ENCODE measurements at places on chromosomes 4 and X.

GRCh38 chr4:38130884-38131283 is 170.7 kb downstream of the PTTG2 start:
- DNase-seq: peak; percentile 48

GRCh38 chr4:72295966-72296557 is 264.3 kb downstream of the NPFFR2 start:
- DNase-seq: no peak

DNA sequence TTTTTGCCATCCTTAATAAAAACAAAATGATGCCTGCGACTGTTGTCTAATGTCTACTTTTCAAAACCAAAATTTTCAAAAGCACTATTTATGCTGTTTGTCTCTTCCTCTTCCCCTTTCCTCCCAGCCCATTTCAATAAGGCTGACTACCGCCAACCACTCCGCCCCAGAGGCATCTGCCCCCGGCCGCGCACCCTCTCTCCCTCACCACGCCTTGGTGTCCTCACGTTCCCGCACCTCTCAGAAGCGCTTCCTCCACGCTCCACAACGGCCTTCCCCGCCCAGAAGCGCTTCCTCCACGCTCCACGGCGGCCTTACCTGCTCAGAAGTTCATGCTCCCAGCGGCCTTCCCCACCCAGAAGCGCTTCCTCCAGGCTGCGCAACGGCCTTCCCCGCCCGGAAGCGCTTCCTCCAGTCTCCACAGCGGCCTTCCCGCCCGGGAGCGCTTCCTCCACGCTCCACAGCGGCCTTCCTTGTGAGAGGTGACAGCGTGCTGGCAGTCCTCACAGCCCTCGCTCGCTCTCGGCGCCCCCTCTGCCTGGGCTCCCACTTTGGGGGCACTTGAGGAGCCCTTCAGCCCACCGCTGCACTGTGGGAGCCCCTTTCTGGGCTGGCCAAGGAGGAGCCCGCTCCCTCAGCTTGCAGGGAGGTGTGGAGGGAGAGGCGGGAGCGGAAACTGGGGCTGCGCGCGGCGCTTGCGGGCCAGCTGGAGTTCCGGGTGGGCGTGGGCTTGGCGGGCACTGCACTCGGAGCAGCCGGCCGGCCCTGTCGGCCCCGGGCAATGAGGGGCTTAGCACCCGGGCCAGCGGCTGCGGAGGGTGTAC is 490.4 kb upstream of the ZFP42 start:
- no peak for DNase-seq

- DNase-seq: no peak
Observed at GRCh38 chr4:120699354-120699753, 223.2 kb downstream of the PRDM5 start.

DNA sequence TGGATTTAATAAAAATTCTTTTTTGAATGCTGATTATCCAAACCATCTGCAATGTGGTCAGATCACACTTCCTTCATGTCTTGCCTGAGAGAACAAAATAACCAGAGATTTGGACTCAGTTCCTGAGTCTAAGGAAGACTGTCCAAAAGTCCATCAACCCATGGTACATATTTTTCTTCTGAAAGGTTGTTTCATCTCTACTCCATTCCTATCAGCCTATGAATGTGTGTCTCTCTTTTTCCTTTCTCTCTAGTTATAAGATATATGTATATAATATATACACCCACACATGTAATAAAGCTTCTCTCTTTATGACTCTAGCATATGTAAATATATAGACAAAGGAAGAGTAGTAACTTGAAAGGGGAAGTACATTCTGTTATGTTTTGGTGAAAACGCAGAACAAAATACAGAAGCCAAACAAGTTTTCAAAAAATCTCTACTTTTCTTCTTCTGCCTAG is 226.9 kb downstream of the ARHGAP24 start:
- DNase-seq: no peak

All from activated CD8-positive, alpha-beta memory T cell treated with anti-CD3 and anti-CD28 coated beads, Interleukin-2, amount 50 U/mL, for 48 hours (primary cell).